ENCODE measurements at places on chromosomes 5 and 9. TPM values are rescaled to one million over a fixed set of nuclear protein-coding genes. Genes with fewer than 3 reads are reported as not detected.
A peak's percentile ranks its signal among the peaks of the same experiment; 100 is the strongest.

ASS1 gene
- total RNA-seq: 320 TPM

SYK gene
- total RNA-seq: 20.7 TPM

LCN9 gene
- not detected for total RNA-seq

- no peak overlapping the region for H3K27ac ChIP-seq
- no peaks in the 10 kb centered on the region for H3K36me3 ChIP-seq
- DNase-seq: no peak
- no peaks in the 10 kb centered on the region for H3K27me3 ChIP-seq
- H3K4me1 ChIP-seq: no peaks in the 10 kb centered on the region
- H3K4me3 ChIP-seq: no peak overlapping the region
These were observed 275.9 kb downstream of the DMRTA1 start for GRCh38 chr9:22722492-22722891.

DNA sequence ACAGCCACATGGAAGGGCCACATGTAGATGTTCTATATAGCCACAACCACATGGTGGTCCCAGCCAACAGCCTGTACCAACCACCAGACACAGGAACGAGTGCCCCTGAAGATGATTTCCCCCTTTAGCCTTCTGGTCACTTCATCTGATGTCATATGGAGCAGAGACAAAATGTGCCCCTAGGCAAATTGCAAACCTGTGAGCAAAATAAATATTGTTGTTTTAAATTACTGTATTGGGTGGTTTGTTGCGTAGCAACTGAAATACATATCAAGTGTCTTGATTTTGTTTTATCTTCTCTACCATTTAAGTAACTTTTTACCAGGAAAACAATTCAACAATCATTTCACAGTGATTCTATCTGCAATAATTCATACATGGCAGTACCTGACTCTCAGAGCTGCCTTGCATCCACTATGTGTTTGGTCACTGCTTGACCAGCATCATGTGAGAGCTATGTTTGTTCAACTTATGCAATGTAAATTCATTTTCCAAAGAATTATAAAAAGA is 142.5 kb upstream of the VLDLR start:
- no peak for DNase-seq
- H3K4me3 ChIP-seq: no peak overlapping the region
- H3K36me3 ChIP-seq: no peaks in the 10 kb centered on the region
- no peaks in the 10 kb centered on the region for H3K27me3 ChIP-seq

GRCh38 chr5:173780235-173781234 is 107.6 kb upstream of the CPEB4 start:
- no peak overlapping the region for H3K27ac ChIP-seq
- no peak for DNase-seq
- H3K4me1 ChIP-seq: peaks cover 11% of the 10 kb centered on the region
- no peaks in the 10 kb centered on the region for H3K27me3 ChIP-seq
- no peaks in the 10 kb centered on the region for H3K36me3 ChIP-seq

DNA sequence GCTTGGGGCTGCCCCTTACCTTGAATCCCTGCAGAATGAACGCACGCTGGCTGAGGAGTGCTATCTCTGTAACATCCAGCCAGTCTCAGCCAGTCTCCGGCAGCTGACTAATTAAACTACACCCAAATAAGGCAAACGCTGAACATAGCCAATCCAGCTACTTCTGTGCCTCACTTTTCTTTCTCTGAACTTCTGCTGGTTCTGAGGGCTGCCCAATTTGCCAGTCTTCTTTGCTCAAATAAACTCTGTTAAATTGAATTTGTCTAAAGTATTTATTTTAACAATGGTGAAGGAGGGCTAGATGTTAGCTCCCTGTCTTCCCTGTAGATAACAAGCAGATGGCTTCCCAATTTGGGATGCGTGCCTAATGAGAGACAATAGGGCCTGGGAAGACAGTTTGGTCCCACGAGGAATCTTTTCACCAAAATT is 154.0 kb upstream of the NFIL3 start:
- no peaks in the 10 kb centered on the region for H3K36me3 ChIP-seq
- H3K27me3 ChIP-seq: no peaks in the 10 kb centered on the region

GRCh38 chr5:33936004-33936380 is 194 bp upstream of the RXFP3 start:
- H3K27me3 ChIP-seq: no peaks in the 10 kb centered on the region
- H3K36me3 ChIP-seq: no peaks in the 10 kb centered on the region
- no peaks in the 10 kb centered on the region for H3K4me1 ChIP-seq
- peak; percentile 15 for DNase-seq
- no peak overlapping the region for H3K27ac ChIP-seq

GRCh38 chr5:109567374-109568044 is 122.2 kb upstream of the MAN2A1 start:
- DNase-seq: peak; percentile 22
- no peak overlapping the region for H3K4me3 ChIP-seq

DNA sequence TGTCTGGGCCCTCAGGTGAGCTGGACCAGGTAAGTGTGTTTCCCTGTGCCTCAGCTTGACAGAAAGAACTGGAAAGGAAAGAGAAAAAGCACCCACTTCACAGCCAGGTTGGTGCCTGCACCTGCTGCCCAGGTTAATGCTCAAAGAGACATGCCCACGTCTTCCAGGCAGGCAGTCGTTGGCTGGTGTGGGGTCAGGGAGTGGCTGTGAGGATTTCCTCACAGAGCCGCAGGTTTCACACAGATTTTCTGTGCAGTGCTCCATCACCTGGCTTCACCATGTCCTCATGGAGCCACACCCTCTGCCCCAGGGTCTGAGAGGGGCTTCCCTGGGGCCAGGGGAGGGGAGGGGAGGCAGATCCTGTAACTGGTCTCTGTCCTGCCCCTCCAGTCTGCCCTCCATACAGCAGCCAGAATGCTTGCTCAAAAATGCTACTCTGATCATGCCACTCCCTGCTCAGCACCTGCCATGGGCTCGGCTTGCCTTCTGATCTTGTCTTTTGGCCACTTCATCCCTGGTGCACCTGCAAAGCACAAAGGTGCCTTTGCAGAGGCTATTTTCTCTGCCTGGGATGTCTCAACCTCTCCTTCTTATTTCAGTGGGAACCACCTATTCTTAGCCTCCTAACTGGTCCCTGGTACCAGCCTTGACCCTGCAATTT is 82.5 kb upstream of the UBTD2 start:
- H3K4me3 ChIP-seq: no peak overlapping the region
- no peak for DNase-seq
- no peaks in the 10 kb centered on the region for H3K36me3 ChIP-seq
- H3K27me3 ChIP-seq: no peaks in the 10 kb centered on the region
- peaks cover 3% of the 10 kb centered on the region for H3K4me1 ChIP-seq

DNA sequence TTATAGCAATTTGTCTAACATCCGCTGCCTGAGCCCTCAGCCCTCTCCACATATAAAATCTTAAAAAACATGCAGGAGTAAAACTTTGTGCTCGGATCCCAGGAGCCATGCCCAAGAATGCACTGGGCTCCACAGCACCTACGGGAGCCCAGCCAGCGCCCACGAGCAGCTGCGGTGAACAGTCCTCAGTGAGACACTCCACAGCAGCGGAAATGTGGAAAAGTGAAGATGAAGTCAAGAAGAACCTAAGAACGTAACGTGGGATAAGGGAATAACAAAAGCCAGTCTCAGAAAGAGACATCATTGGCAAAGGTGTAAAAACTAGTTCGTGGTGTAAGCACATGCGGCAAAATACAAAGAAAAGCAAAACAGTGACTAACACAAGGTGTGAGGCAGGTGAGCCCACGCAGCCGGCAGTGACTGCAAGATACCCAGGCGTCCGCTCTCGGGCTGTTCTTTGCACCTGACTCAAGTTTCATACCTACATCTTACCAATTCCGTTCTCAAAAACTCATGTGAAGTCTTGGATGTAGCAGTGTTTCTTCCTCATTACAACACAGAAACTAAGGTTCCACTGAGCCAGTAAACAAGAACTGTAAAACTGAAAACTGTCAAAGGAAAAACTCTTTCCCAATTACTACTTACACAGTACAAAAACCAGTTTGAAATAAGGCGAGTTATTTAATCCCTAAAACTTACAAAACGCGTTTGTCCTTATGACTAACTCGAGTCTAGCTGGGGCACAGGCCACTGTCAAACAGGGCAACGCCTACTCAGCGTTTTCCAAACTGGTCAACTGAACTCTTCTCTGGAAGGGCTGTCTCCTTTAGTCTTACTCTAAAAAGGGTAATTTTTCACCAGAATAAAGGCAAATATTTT is 1.7 kb downstream of the CAMSAP1 start:
- H3K36me3 ChIP-seq: peaks cover 8% of the 10 kb centered on the region
- DNase-seq: no peak
- H3K27ac ChIP-seq: peak overlapping the region; percentile 1
- H3K27me3 ChIP-seq: no peaks in the 10 kb centered on the region
- H3K4me1 ChIP-seq: peaks cover 62% of the 10 kb centered on the region

DNA sequence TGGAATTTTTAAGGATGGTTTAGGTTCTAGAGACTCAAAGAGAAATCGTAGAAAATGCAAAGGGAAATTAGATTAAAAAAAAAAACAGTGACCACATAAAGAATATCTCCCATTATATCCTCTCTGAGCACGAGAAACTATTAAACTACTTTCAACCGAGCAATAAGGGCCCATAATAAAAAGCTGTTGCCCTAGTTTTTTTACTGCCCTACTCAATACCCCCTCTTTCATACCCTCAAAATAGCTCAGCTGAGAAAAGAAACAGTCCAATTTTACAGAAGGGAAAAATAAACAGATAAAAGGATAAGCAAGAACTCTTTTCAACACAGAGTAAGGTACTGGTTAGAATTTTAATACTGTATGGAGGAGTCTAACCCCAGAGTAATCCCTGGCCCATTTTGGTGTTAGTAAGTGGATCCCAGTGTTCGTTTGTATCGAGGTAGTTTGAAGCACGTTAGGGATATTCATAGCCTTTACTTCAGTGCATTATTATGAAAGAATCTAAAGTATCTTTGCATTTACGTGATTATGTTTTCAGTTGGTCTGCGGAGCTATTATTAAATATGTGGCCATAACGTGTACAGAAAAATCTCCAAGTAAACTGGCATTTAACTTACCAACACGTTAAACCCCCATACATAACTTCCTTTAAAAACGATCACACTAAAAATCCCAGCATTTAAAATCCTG is 980 bp upstream of the RHOBTB3 start:
- H3K27me3 ChIP-seq: no peaks in the 10 kb centered on the region
- no peak for DNase-seq
- peaks cover 32% of the 10 kb centered on the region for H3K4me1 ChIP-seq
- peak overlapping the region; percentile 48 for H3K4me3 ChIP-seq
- no peaks in the 10 kb centered on the region for H3K36me3 ChIP-seq

DNA sequence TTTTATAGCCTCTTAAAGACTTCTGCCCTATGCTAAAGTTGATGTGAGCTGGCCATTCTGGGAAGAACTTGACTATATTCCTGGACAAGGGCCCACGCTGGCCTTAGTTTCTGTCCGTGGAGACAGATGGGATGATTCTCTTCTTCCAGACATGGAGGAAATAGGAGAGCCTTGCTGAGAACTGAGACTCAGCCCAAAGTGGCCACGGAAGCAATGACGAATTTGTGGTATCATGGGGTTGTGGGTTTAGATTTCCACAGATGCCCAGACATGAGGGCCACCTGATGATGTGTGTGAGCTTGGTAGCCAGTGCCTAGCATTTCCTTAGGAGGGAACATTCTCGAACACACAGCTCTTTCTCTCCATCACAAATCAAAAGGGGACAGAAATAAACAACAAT is 309.1 kb downstream of the NSG2 start:
- no peak overlapping the region for H3K27ac ChIP-seq
- DNase-seq: no peak
- H3K4me3 ChIP-seq: no peak overlapping the region
- no peaks in the 10 kb centered on the region for H3K4me1 ChIP-seq
- no peaks in the 10 kb centered on the region for H3K27me3 ChIP-seq

DNA sequence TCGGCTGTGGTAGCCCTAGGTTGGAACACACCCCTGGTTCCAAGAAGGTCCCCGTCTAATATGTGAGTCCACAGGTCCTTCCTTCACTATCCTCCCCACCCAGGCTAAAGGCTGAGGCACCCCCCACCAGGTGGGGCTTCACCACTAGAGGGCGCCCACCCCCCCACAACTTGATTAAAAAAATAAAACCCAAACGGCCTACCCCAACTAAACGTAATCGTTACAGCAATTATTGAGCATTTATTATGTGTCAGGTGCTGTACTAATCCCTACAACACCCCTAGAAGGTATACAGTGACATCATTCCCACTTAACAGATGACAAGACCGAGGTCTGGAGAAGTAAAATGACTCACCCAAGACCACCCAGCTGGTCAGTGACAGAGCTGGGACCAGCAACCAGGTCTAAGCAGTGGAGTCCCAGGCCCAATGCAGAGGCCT is 65.0 kb downstream of the FGF18 start:
- no peaks in the 10 kb centered on the region for H3K36me3 ChIP-seq
- H3K4me3 ChIP-seq: no peak overlapping the region
- H3K27ac ChIP-seq: peak overlapping the region; percentile 52
- peak; percentile 33 for DNase-seq
- H3K27me3 ChIP-seq: no peaks in the 10 kb centered on the region

GRCh38 chr5:108650997-108651396 is 96.7 kb upstream of the FER start:
- no peak overlapping the region for H3K27ac ChIP-seq
- no peaks in the 10 kb centered on the region for H3K36me3 ChIP-seq
- H3K4me3 ChIP-seq: no peak overlapping the region
- H3K4me1 ChIP-seq: no peaks in the 10 kb centered on the region

GRCh38 chr5:3601911-3602782 is 6.5 kb downstream of the IRX1 start:
- no peaks in the 10 kb centered on the region for H3K4me1 ChIP-seq
- H3K4me3 ChIP-seq: peak overlapping the region; percentile 15
- peaks cover 100% of the 10 kb centered on the region for H3K27me3 ChIP-seq
- H3K36me3 ChIP-seq: no peaks in the 10 kb centered on the region
- DNase-seq: no peak
- no peak overlapping the region for H3K27ac ChIP-seq

- H3K36me3 ChIP-seq: peaks cover 22% of the 10 kb centered on the region
- H3K27ac ChIP-seq: no peak overlapping the region
- no peaks in the 10 kb centered on the region for H3K27me3 ChIP-seq
- no peak overlapping the region for H3K4me3 ChIP-seq
- DNase-seq: no peak
- H3K4me1 ChIP-seq: no peaks in the 10 kb centered on the region
These were observed 27.2 kb downstream of the SCAMP1 start for GRCh38 chr5:78387468-78388153.

DNA sequence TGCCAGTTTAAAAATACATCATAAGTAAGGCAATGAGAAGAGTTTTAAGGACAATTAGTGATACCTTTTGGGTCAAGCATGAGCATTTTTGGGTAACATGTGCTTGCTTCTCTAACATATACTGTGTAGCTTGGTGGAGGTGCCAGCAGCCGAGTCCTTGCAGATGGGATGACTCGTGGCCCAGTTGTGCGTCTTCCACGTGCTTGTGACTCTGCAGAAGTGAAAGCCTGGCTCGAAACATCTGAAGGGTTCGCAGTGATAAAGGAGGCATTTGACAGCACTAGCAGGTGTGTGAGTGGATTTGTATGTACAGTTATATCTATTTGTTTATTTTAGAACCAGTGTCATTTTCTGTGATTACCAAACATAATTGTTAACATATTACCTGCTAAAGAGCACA is 18.2 kb downstream of the HMGCR start:
- H3K27ac ChIP-seq: no peak overlapping the region
- DNase-seq: no peak
- H3K4me3 ChIP-seq: no peak overlapping the region
- no peaks in the 10 kb centered on the region for H3K4me1 ChIP-seq
- H3K27me3 ChIP-seq: no peaks in the 10 kb centered on the region

GRCh38 chr9:90838098-90838497 is 36.5 kb downstream of the SYK start:
- H3K4me1 ChIP-seq: no peaks in the 10 kb centered on the region
- no peak overlapping the region for H3K4me3 ChIP-seq
- H3K27me3 ChIP-seq: no peaks in the 10 kb centered on the region
- no peak for DNase-seq
- H3K36me3 ChIP-seq: no peaks in the 10 kb centered on the region

GRCh38 chr5:147442224-147442623 is 67.6 kb downstream of the DPYSL3 start:
- peaks cover 29% of the 10 kb centered on the region for H3K4me1 ChIP-seq
- no peak for DNase-seq
- no peaks in the 10 kb centered on the region for H3K36me3 ChIP-seq
- H3K27me3 ChIP-seq: no peaks in the 10 kb centered on the region
- no peak overlapping the region for H3K27ac ChIP-seq
